ENCODE measurements at places on chromosomes 13 and 19.

GRCh38 chr13:79581870-79582315, 100.9 kb downstream of the NDFIP2 start:
- DNase-seq, result no peak

- no peak for DNase-seq
These were observed 930.5 kb upstream of the SLITRK1 start for GRCh38 chr13:84812789-84813188.

DNA sequence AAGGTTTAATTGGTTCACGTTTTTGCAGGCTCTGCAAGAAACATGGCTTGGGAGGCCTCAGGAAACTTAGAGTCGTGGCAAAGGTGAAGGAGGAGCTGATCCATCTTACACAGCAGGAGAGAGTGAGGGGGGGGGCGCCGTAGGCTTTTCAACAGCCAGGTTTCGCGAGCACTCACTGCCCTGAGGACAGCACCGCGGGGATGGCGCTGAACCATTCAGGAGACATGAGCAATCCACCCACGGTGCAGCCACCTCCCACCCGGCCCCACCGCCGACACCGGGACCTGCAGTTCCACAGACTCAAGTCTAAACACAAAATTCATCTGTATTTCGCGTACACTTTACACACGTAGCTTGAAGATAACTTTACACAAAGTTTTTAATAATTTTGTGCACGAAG, 73.6 kb downstream of the KDM4B start:
- DNase-seq, result no peak

DNA sequence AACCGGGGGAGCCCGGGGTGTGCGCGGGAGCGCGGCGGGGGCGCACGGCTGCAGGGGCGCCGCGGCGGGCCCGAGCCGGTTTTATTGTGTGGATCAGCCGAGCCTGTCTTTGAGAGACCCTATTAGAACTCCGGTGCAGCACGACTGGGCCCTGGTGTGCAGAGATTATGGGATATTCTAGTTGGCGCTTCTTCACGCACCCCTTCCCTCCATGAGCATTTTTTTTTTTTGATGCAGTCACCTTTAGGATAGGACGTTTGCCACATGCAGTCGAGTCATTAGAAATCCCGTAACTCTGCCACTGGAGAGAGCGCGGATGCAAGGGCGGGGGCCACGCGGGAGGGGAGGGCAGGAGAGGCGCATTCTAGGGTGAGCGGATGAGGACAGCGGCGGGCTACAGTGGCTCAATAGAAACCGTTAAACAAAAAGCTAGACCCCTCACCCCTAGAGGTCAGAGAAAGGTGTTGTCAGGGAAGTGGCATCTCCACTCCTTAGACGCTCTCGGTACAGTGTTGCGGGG, 3.7 kb downstream of the FGF9 start:
- DNase-seq, result no peak

DNA sequence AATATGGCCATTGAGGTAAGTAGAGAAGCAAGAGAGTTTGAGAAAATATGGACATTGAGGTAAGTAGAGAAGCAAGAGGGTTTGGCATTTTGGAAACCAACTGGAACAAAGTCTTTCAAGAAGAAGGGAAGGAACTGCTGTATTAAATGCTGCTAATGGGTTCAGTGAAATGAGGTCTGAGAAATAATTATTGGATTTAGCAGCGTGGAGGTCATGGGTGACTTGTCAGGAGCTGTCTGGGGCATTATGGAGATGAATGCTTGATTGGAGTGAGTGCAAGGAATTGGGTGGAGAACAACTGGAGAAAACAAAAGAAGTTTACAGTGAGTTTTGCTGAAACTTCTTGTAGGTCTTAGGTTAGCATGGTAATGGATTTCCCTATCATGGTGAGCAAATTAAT, 232.3 kb downstream of the ATP8A2 start:
- no peak for DNase-seq

DNA sequence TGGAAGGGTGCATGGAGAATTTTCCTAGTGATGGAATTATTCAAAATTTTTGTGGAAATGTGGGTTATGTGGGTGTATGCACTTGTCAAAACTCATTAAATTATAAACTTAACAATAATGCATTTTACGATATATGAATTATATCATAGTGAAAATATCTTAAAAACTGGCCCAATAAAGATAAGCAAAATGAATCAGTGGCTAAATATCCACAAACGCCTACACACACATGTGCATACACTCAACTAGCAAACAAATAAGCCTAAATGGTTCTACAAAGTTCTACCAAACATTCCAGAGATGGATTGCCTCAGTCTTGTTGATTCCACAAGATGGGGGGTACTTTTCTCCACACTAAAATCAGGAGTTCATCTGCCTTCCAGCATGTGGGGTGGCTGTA, 349.5 kb downstream of the TSHZ3 start:
- DNase-seq, result no peak
